ENCODE measurements at places on chromosomes 2 and 18.
A peak's percentile ranks its signal among the peaks of the same experiment; 100 is the strongest.

DNA sequence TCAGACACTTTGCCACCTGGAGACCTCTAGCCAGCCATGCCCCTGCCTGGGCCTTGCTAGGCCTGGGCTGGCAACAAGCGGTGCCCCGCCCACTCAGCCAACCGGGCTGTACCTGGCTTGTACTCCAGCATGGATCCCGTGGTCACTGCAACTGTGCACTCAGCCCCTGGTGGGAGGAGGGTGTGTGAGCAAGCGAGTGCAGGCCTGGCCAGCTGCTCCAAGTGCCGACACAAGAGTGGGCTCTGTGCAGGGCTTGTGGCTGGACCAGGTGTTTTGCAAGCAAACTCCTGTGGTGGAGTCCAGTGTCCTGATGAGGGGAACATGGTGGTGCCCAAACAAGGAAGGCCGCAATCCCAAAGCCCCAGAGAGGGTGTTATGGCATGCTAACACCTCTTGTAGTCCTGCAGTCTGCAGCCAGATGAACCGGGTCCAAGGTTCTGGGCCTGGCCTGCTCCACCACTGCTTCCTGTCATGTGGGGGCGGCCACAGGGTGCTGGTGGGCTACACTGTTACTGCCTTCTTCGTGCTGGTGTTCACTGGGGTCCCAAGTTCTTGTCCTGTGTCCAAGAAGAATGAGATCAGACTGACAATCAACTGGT, 60.1 kb upstream of the CD28 start:
- DNase-seq = no peak

DNA sequence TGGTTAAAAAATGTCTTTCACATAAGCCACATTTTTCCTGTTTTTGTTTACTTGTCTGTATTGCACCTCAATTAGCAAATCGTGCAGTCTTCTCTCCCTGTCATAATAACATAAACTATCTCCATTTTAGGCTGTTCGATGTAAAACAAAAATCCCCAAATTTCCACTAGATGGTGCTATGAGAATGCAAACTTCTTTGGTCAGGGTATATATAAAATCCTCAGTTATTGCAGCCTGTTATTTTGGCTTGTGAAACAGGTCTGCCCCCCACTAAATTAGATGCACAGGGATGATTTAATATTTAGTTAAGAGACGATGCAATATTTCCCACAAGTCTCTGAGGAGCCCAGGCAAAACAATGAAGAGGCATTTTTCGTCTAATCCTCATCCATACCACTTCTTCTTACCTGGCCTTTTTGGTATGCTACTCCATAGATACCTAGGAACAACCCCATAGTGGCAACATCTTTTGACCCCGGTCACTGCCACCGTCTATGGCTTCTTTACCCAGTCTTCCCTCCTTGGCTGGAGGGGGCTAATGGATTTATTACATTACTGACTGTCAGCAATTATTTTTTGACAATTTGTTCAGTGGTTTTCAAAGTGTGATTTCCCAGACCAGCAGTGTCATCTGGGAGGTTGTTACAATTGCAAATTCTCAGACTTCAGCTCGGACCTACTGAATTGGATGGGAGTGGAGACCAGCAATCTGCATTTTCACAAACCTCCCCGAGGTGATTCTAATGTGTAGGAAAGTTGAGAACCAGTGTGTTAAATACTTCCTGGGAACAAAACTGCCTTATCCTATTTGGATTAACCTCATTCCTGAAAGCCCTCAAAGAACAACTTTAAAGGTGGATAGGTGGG, 117.4 kb upstream of the CWC22 start:
- peak; percentile 63 for DNase-seq

GRCh38 chr2:203714112-203714511, 7.7 kb downstream of the CD28 start:
- DNase-seq = no peak

GRCh38 chr2:182890773-182891378, 24.4 kb upstream of the FRZB start:
- DNase-seq = no peak

DNA sequence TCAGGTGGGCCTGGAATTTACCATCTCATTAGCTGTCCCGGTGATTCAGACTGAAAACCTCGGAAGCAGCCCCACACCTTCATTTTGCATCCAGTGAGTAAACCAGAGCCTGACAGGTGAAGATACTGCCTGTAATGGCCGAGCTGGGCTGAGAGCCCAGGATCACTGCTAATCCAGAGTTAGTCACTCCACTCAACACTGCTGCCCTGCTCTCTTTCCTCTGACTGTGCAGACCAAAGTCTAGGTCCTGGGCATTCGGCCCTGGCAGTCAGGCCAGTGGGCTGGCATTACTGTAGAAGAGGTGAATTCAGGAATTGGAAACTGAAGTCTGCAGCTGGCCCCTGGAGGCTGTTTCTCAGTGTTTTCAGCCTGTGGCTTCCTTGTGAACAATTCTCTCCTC, 44.3 kb downstream of the TMEM17 start:
- DNase-seq = no peak

DNA sequence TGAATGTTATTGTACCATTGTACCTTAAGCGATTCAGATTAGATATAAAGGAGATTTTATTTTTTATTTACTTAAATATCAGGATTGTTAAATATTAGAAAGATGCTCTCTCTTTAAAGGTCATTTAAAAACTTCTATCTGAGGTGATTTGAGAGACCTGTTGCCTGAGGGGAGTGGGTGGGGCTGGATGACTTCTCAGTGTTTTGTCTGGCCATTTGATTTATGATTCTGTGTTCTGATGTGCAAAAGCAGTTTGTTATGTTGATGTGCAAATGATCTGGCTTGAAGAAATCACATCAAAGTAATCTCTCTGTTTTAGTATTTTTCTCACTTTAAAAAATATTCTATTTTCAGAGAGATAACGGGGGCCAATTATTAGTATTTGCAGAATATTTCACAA, 370.8 kb downstream of the NUP35 start:
- DNase-seq = no peak

DNA sequence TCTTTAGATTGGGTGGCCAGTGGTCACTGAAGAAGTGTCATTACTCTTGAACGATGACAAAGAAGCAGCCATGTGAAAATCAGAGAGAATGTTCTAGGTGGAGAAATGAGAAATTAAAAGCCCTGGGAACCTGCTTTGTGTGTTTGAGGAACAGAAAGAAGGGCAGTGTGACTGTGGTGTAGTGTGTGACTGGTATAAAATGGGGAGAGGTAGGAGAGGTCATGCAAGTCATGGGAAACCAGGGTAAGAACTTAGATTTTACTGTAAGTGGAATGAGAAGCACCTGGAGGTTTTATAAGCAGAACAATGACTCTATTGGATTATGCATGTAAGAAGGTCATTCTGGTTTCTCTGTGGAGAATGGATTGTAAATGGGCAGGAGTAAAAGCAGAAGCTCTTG, 12.2 kb downstream of the ICOS start:
- DNase-seq = no peak

- DNase-seq = no peak
Observed at GRCh38 chr18:50717563-50717962, 102.3 kb downstream of the MRO start.

- DNase-seq = no peak
Observed at GRCh38 chr18:59264651-59265245, 8.5 kb downstream of the RAX start.

- DNase-seq = no peak
Observed at GRCh38 chr2:11239666-11240462, 84.6 kb downstream of the SLC66A3 start.

- DNase-seq = no peak
Observed at GRCh38 chr18:11290786-11291185, 141.4 kb upstream of the PIEZO2 start.

DNA sequence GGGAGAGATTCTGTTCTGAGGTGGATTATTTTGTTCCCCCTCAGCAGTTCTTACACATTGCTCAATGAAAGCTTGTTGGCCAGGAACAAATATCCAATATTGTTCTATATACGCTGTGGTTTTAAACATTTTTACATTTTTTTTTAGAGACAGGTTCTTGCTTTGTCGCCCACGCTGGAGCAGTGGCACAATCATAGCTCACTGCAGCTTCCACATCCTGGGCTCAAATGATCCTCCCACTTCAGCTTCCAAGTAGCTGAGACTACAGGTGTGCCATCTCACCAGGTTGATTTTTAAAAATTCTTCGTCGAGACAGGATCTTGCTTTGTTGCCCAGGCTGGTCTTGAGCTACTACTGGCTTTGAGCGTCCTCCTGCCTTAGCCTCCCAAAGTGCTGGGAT, 58.9 kb upstream of the KIF5C start:
- no peak for DNase-seq

DNA sequence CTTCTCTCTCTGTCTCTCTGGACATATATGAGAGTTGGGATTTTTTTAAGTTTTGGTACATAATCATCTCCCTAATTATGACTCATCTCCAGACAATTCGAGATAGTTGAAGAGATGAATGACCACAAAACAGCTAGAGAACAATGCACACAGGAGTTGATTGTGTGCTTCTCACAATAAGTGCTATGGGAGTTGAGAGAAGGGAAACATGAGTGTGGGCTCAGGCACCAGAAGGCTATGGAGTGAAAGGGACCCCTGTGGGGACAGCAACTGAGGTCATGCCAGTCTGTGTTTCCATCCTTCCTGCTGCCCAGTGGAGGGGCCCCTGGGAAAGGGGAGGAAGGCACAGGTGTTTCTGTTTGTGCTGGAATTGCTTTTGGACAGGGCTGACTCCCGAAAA, 6.5 kb upstream of the YWHAQ start:
- DNase-seq = no peak

GRCh38 chr2:143117225-143117624, 12.0 kb upstream of the ARHGAP15 start:
- DNase-seq = no peak

- no peak for DNase-seq
Observed at GRCh38 chr18:58612315-58613055, 16.4 kb downstream of the ALPK2 start.

DNA sequence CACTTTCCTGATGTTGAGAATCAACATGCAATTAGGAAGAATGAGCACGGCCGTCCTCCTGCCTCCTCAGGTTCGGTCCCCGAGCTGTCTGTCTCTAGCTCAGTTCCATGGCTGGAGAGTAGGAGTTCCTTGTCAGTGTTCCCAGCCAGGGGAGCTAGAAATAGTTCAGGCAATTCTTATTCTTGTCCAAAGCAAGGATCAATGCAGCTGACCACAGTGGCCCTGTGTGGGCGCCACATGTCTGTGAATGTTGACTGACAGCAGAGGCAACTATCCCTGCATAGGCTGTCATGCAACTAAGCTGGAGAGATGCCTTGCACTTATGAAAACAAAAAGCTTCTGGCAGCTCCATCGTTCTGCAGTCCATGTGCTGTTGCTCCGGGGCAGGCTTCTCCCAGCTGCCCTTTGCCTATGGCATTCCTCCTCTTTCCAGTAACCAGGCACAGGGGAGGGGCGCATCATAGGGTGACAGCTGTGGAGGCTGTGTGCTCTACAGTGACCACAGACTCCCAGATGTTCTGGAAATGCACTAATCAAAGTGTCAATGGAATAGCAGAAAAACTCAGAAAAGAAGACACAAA, 58.7 kb downstream of the PDCL3 start:
- no peak for DNase-seq

GRCh38 chr2:68426446-68426845, 40.6 kb downstream of the FBXO48 start:
- DNase-seq = no peak

GRCh38 chr18:37451239-37451825, 114.3 kb downstream of the CELF4 start:
- DNase-seq = no peak

DNA sequence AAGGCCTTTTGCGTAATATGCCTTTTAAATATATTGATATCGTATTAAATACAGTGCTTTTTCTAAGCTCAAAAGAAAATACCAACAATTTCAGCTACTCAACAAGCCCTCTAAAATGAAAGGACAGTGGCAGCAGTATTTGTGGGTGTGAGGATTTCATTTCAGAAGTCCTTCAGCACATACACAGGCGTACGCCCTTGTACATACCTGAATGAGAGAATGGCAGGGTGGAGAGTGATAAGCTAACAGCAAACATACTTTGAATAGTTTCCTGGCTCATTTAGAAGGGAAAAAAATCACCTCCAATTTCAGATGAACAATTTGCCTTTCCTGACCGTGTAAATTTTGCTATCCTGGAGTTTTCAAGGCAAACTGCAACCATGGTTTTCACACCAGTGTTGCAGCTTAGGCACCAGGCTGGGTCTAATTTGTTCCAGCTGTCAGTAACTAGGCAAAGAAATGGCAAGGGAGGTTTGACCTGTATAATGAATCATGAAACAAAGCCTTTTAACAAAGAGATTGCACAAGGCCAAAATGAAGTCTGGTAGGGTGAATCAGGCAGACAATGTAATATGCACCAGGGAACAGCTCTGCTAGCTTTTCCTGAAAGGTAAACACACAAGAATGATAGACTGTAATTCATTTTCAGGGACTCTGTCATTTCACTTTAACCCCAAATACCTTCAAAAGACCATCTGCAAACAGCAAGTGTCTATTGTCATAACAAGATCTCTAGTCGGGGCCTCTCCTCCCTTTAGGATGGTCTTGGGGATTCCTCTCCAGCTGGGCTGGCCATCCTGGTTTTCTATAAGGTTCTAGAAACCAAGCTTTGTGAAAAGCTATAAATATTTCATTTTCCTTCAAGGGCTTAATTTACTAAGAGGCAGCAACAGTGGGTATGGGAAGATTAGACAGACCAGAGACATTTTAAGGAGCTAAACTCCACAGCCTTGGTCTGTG, 11.5 kb downstream of the ANKRD29 start:
- DNase-seq = no peak

DNA sequence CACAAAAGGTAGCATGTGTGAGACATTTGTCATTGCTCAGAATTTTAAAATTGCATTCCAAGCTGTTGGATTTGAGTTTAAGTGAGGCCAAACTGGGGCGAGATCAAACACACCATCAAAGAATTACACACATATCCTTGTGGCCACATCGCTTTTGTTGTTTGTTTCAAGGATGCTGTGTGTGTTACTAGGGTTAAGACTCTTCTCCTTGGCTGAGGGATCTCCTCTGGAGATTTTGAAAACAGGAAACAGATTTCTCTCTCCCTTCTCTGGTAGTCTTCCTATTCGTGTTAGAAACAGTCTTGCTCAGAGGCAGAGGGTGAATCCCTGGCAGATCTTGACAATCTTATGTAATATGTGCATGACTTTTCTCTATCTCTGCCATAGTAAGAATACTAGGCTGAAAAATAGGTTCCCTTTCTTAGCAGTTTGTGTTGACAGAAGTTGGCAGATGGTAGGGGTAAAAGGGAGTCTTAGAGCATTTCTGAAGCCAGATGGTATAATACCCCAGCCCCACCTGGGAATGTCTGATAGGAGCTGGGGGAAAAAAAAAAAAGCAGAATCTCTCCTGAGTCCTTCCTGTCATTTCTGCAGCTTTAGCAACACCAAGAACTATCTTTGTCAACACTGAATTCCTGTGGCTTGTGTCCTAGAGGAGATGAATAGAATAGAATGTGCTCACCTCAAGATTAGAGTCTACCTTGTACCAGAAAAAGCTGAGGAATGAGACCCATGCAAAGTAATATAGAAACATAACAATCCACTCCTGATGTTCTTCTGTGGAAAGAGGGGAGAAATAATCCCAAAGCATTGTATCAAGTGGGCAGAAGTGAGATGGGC, 101.8 kb downstream of the XRCC5 start:
- peak; percentile 7 for DNase-seq

- no peak for DNase-seq
Observed at GRCh38 chr2:37571587-37572136, 99.8 kb downstream of the CDC42EP3 start.
